ENCODE measurements at places on chromosomes 12 and 14.

DNA sequence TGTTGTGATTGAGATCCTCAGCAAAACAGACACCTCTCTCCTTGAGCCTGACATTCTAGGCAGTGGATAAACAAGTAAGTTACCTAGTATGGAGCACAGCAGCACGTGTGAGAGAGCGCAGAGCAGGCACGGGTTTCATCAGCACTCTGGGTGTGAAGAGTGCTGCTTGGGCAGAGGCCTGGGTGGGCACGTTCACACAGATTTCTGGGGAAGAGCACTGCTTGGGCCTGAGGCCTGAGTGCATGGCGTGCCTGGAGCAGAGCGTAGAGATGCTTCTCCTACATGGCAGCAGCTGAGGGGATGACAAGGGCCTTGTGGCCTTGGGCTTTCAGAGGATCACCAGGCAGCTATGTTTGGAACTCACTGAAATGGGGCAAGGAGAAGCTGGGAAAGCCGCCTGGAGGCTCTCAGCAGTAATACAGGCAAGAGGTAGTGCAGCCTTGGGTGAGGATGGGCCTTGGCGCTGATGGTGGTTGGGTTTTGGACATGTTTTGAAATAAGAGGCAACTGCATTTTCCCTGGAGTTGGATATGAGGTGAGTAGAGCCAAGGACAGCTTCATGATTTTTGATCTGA, 17.6 kb downstream of the CKB start:
- DNase-seq = no peak

DNA sequence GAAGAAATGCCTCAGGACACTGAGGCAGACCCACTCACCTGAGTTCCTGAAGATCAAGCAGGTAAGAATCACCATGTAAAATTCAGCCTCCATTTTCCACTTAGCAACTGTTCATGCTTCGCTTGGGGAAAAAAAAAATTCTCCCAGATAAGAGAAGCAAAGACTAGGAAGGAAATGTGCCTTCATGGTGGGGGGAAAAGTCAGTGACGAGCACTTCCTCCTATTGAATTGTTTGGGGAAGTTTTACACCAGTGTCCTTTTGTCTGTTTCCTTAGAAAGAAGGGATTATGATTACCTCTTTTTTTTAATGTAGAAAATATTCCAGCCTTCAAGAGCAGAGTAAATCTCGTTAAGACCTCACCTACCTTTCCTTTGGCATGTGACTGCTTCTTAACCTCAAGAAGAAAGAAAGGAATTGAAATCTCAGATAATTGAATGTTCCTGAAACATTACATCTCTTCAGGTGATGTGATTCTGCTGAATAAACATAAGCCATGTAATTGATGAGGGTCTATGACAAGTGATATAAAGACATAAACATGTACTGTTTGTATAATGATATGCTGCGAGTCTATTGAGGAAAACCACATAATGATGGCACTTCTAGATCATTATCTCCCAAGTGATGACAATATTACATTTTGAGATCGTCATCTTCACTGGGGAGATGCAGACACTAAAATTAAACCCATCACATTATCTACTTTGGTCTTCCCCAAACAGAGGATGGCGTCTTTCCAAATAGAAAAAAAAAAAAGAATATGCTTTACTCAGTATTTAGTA, at the start of gene PTPRB:
Gene PTPRB, minus strand, starts transcription at position 127 of the 783 bp plus-strand sequence. Its CDS starts 34 bp downstream, at position 93.
- no peak for DNase-seq

- no peak for DNase-seq
These were observed 23.9 kb upstream of the AICDA start for GRCh38 chr12:8636581-8636980.

GRCh38 chr12:126464153-126464552, 1398.9 kb downstream of the AACS start:
- no peak for DNase-seq

DNA sequence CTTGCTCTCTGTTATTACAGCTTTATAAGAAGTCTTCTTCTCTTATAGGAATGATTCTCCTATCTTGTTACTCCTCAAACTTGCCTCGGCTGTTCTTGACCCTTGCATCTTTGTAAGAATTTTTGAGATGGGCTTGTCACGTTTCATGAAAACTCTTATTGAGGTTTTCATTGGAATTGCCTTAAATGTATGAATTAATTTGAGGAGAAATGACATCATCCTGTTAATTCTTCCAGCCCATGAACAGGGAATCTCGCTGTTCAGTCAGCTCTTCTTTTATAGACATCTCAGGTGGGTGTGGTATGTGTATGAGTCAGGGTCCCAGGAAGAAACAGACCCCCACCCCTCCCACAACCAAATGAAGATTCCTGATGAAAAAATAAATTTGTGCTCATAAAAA, 107.1 kb upstream of the MYL2 start:
- DNase-seq = no peak

GRCh38 chr12:109476807-109477184, 304 bp downstream of the KCTD10 start:
- no peak for DNase-seq

DNA sequence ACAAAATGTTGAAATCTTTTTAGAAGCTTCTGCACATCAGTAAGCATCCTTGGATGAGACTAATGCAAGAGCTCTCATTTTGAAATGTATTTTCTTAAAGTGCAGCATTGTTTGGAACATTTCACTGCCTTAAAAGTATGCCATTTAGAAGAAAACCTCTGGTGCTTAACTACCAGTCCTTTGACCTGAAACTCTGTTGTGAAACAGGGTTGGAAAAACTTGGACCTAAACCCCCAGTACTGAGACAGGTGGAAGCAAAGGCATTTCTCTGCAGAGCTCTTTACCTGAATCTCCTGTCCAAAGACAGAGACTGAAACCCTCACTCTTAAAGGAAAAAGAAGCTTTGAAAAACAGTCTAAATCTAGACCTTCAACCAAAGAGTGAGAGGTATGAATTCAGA, 207.2 kb downstream of the NUBPL start:
- no peak for DNase-seq

DNA sequence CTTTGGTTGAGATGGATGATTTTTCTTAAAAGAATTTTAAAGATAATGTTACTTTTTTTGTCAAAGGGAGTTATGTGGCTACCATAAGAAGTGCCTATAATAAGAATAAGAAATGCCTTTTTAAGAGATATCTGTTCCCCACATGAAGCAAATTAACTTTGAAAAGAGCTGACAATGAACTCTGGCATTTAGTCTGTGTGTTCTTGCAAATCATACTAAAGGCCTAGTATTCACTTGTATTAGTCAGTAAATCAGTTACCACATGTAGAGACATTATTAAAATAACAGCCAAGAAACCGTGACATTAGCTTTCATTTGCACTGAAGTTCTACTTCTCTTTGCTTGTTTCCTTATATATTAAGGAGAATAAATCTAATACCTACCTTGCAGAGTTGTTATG, 296.3 kb downstream of the CCDC91 start:
- DNase-seq = no peak

GRCh38 chr12:23450810-23451209, 498.7 kb downstream of the SOX5 start:
- no peak for DNase-seq

GRCh38 chr14:89332031-89332430, 85.0 kb downstream of the FOXN3 start:
- no peak for DNase-seq

DNA sequence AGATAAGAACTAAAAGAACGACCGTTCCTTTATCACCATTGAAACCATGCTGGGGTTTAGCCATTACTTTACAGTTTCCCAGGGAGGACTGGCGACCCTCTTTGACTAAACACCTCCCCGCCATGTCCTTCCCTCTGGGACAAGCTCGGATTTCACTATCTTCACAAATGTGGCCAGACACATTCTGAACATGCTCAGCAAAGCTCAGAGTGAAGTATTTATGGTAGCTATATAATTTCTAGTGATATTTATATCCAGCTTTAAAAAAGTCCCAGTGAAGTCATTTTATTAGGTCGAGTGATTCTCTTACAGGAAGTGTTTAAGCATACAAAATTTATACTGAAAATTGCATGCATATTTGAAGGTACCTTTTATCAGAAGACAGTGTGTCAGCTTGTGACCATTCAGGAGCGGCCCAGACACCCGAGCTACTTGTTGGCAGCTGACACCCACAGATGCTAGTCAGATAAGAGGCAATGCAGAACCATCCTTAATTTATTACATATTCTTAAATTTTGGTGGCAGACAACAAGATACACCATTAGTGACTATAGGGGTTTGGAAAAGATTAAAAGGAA, 36.8 kb downstream of the NIN start:
- DNase-seq = no peak

DNA sequence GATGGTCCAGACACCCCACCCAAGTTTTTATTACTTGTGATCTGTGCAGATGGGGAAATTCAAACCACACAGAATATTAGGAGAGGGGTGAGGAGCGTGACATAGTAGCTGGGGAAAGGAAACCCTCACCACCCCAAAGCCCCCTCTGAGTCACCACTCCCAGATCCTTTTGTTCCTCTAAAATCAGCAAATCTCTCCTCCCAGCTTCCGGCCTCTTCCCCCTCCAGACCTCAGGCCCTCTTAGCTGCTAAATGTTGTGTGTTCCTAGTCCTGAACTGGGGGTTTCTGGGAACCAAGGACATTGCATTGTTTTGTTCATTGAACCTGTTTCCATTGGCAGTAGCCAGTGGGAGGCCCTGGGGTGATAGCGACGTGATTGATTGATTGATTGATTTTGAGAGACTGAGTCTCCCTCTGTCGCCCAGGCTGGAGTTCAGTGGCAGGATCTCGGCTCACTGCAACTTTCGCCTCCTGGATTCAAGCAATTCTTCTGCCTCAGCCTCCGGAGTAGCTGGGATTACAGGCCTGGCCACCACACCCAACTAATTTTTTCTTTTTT, 5.9 kb upstream of the ORAI1 start:
- peak; percentile 25 for DNase-seq

- no peak for DNase-seq
These were observed 2.2 kb upstream of the KRT80 start for GRCh38 chr12:52193991-52194390.

GRCh38 chr12:82818271-82819035, 131.7 kb downstream of the TMTC2 start:
- DNase-seq = peak; percentile 43

- DNase-seq = no peak
These were observed 25.1 kb upstream of the FBRSL1 start for GRCh38 chr12:132464820-132465219.

DNA sequence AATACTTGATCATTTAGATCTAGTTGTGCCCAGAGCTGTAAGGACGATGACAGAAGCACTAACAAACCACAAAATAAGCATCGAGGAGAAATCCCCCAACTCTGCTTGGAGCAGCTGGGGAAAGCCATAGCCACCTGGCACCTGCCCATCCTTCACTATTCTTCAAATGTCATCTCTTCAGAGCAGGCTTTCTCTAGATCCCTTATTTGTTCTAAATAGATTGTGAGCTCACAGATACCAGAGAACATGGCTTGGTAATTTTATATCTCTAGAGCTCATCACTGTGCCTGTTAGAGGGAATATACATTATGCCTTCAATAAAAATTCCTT, 50.9 kb downstream of the GRIP1 start:
- DNase-seq = no peak

DNA sequence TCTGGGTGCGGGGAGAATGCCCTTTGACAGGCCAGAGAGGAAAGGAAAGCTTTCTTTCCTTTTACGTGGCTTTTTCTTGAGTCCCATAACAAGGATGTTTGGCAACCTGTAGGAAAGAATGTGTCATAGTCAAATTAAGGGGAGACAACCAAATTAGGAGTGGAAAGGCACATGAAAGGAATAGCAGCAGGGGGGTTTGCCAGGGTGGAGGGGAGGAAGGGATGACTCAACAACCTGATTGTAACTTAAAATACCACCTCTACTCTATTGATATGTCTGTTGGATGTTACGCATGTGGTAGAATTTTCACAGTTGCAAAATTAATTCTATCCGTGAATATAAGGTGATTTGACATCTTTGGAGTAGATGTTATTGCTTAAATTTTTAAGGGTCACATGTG, 28.5 kb upstream of the MYBPC1 start:
- peak; percentile 10 for DNase-seq

GRCh38 chr12:127241072-127241817, 1025.7 kb upstream of the TMEM132C start:
- DNase-seq = no peak

- DNase-seq = peak; percentile 27
These were observed 107.1 kb downstream of the GPR135 start for GRCh38 chr14:59358102-59358501.

- DNase-seq = no peak
These were observed 210.7 kb upstream of the ATP2B1 start for GRCh38 chr12:89919241-89919906.

DNA sequence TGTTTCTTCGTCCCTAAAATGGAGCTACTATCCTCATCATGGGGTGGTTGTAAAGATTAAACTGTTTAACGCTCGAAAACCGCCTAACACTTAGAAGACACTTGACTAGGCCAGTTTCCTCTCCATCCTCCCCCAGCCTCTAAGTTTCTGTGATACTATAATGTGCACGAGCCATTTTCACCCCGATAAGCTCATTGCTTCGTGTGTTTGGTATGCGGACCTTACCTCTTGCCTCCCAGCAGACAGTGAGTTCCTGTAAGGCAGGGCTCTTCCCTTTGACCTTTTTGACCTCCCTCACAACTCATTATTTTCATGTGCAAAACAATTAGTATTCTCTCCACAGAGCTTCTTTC, 499 bp upstream of the GXYLT1 start:
- DNase-seq = no peak

GRCh38 chr12:75891072-75891471, 140.5 kb downstream of the PHLDA1 start:
- DNase-seq = no peak

DNA sequence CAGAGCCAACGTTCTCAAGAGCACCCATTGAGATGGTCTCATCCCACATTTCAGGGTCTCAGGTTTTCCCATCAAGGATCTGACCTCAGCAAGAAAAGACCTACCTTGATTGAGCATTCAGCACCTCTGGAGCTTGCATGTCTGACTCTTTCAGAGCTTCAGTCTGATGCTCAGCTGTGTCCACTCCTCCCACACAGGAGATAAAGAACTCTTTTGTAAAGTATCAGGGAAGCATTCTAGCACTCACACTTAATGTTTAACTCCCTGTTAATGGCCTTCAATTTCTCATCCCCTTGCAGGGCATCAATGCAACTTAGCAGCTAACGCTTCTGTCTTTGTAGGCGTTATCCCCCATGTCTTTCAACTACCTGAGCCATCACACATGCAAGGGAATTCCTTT, 124.1 kb downstream of the GALC start:
- DNase-seq = no peak
